ENCODE measurements at places on chromosomes 5 and 9.

DNA sequence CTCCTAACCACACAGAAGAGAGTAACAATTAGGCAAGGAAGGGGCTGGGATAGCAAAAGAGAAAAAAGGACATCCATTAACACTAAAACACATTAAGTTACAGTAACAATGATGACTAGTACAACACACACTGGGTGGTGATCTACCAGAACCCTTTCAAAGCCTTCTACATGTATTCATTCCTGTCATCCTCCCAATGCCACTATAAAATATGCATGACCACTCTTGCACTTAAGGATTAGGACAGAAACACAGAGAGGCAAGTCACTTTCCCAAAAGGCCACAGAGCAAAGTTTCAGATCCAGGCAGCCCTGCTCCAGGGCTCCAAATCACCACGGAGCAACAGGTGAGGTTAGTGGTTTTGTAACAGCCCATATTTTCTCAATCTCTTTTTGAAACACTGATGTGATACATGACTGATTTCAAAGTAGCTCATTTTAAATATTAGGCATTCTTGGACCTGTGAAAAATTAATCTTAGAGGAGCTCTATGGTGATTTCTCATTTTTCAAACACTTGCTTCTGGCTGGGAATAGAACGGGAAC lies 86.7 kb downstream of the AUH start:
- no peak for DNase-seq

- DNase-seq = no peak
Measured at GRCh38 chr9:137459601-137460362, 648 bp upstream of the NSMF start.

DNA sequence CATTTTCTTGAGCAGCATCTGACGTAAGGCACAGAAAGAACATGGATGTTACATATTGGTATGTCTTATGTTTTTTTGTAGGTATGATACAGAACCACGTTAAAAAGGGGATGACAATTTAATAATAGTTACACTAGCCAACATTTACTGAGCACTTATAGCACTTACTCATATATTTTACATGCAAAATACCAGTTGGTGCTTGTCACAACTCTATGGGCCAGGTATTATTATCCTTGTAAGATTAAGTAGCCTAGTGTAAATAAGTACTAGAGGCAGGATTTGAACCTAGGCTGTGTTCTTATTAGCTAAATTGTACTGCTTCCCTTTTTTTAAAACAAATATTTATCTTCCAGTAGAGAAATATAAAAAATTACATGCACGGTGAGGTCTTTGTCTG lies 83.5 kb downstream of the RANBP17 start:
- no peak for DNase-seq

DNA sequence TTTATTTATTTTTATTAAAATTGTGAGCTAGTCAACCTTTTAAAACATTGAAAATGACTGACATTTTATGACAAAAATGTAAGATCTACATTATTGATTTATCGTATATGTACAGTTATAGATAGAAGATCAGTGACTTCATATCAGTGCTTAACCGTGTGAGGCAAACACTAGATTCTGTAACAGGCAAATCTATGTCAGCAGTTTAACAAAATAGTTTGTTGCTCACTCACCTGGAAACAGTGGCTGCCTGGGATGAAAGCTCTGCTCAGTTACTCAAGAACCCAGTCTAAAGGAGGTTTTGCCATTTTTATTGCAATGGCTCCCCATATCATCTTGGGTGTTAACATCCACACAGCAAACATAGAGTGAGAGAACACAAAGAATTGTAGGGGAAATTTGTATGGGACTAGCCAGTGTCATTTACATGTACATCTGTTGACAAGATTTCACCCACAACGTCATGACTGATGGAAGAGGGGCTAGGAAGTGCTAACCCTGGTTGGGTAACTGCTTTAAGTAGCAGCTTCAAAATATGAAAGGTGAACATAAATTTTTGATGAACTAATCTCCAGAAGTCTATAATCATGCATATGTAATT lies 49.0 kb downstream of the SGCD start:
- no peak for DNase-seq

DNA sequence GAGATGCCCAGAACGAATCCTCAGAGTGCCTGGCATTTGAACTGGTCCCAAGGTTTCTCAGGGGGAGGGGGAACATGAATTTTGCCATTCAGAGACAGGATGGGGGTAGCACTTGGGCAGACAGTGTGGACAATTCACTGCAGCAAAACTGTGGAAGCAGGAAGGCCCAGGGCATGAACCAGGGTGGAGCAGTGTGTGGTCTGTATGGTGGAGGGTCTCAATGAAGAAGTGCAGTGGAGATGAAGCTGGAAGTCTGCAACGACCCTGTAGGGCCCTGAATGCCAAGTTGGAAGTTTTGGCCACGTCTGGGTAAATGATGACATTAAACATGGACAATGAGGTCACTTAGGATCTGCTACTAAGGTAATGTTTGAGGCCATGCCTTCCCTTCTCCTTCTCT lies 273.9 kb downstream of the CDK5RAP2 start:
- DNase-seq = no peak

- no peak for DNase-seq
Measured at GRCh38 chr5:9851458-9851857, 221.3 kb upstream of the TAS2R1 start.

DNA sequence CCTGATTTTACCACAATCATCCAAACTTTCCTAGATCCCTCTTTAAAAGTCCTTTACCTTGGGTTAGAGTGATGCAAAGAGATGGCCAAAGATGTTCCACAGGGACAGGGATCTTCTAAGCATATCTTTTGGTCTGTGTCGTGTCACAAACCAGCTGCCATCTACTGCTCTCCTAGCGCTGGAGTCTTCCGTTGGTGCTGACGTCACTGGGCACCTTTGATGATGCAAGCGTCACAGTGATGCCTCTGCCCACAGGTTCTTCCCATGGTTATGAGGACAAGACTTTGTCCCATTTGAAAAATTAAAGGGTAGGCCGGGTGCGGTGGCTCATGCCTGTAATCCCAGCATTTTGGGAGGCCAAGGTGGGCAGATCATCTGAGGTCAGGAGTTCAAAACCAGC lies 1.7 kb upstream of the GLT6D1 start:
- DNase-seq = no peak

DNA sequence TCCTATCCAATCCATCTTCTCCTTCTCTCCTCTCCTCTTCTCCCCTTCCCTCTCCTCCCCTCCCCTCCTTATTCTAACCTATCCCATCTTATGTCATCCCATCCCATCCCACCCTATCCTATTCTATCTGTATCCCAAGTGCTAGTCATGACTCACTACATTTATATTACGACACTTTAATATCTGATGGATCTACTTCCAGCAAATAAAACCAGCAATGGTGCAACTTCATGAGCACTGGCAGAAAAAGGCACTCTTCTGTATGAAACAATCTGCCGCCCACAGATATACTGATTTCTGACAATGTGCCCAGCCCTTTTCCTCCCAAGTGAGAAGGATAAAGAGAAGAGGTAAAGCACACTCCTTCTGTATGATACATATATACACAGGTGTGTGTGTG lies 86.6 kb upstream of the ANKH start:
- no peak for DNase-seq

DNA sequence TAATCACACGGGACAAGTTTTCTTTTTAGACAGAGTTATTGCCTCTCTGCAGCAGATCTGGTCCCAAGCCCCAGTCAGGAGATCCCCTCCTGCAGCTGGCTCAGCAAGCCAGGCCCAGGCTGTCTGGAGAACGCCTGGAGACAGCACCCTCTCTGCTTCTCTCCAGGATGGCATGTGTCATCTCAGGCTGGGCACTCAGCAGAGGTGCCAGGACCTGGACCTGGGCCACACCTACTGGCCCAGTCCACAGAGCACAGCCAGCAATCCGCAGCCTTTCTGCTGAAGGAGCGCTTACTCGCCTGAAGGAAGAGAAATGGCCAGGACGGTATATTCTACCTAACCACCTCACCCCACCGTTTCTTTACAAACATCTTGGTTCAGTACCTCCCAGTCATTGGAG lies 4.7 kb upstream of the TBC1D9B start:
- no peak for DNase-seq

- DNase-seq = no peak
Measured at GRCh38 chr5:17218353-17219005, 1.0 kb downstream of the BASP1 start.

GRCh38 chr5:17151686-17152085 lies 65.7 kb upstream of the BASP1 start:
- no peak for DNase-seq

GRCh38 chr5:35477911-35478310 lies 139.8 kb upstream of the SPEF2 start:
- DNase-seq = no peak

DNA sequence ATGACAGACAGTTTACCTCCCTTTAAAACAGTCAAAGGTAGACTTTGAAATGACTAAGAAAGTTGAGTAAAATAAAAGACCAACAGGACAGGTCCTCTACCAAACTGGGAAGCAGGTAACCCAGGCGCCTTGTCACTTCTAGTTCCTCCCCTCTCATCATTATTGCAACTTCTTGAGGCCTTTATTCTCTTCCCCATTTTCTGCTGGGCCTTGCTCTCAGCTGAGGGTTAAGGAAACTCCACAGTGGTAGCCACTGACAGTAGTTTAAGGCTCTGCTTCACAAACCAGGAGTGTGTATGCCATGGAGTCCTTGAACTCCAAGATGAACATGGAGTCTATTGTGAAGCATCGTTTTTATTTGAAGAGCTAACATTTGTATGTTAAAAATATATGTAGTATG lies 36.9 kb upstream of the TCERG1 start:
- no peak for DNase-seq

GRCh38 chr5:125612181-125612721 lies 811.0 kb upstream of the GRAMD2B start:
- DNase-seq = no peak

DNA sequence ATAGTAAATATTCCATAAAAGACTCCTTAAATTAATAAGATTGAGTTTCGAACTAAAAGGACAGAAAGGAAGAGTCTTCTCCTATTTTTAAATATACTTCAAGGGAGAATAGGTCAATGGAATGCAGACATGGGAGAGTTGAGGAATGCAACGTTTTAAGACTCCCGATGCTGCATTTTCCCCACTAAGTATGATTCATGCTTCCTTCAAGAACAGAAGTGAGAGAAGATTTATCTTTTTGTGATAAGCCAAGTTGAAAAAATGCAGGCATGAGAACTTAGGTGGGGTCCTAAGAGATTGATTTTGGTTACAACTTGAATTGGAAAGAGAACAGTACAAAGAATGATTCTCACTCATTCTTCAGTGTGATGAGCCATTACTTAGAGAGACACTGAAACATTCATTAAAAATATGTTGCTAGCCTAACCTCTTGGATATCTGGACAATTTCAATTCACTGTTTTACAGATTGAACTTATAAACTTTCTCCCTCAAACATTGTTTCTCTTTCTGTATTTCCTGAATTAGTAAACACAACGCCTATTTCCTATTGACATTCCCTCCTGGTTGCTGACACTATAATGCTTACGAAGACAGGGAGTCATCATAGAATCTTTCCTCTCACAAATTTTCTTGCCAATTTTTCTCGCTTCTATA lies 1666.1 kb upstream of the WWC1 start:
- no peak for DNase-seq

DNA sequence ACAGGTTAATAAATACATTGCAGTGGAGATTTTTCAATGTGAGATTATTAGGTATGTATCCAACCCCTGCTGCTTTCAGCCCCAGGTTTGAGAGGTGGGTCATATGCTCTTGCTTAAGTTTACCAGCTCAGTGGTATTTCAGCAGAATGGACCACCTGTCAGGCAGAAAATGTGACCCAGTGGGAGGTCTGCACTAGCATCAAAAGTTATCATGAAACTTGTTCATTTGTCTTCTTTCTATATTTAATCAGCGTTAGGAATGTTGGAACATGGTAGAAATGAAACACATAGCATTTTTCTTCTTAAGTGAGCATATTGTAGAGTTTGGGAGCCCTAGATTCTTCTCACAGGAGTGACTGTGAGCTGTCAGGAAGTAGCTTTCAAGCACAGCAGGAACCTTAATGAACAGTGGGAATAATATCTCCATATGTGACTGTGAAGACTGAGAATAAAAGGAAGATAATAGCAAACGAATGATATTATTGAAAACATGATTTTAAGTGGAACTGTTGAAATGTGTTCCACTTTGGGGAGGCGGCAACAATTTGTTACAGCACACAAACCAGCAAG lies 596.9 kb upstream of the CDH6 start:
- no peak for DNase-seq

GRCh38 chr9:38282756-38283155 lies 109.7 kb upstream of the ALDH1B1 start:
- no peak for DNase-seq

- no peak for DNase-seq
Measured at GRCh38 chr9:117535434-117535833, 120.6 kb upstream of the ASTN2 start.

- DNase-seq = no peak
Measured at GRCh38 chr9:24614070-24614469, 68.4 kb upstream of the IZUMO3 start.

DNA sequence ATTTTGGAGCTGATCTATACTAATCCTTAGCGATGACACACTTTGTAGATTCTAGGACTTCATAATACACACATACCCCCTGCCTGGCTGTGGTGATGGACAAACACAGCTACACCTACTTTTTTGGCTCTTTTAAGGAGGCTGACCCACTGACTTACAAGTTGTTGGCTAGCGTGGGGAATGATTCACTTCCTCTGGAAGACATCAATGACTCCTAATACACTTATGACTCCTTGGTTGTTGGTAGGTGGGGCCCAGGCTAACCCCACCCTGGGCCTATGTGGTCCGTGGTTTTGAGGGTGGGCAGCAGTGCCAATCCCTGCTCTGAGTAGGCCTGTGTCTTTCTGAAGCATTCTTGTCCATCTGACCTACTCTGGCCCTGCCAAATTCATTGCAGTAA lies 144.4 kb downstream of the SLC12A2 start:
- no peak for DNase-seq

DNA sequence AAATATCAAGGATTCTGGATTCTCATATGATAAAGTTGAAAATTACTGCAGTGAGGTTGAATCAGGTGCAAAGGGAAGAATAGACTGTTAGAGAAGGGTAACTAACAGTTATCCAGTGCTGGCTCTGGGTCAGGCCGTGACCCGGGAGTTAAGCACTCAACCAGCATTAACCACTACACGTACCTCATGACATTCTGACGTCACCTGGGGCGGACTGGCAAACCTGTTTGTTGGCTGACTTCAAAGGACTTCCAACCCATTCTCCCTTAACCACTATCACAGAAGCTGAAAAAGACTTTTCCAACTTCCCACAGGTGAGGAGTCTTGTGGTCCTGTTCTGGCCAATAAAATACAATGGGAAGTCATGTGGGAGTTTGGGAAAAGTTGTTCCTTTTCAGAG lies 268.9 kb downstream of the ENC1 start:
- DNase-seq = no peak

DNA sequence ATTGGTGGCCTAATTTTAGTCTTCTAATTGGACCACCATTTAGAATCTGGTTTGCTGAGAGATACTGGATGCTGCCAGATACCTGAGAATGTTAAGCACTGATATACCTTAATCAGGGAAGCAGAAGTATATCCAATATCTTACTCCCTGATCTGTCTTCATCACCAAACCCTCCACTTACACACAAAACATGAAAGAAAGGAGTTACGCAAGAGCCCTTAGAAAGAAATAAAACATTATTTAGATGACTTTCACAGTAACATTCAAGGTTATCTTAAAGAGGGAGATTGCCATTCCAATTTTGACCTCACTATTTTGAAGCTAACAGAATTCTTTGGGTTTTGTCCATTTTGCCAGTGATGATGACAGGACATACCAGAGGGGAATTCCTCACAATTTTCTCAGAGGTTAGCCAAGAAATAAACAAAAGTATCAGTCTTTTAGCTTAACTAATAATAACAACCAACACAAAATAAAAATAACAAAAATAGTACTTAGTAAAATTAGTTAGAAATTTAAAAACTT lies 496.1 kb downstream of the NFIB start:
- DNase-seq = no peak
